ENCODE measurements at places on chromosomes 3 and 15.

DNA sequence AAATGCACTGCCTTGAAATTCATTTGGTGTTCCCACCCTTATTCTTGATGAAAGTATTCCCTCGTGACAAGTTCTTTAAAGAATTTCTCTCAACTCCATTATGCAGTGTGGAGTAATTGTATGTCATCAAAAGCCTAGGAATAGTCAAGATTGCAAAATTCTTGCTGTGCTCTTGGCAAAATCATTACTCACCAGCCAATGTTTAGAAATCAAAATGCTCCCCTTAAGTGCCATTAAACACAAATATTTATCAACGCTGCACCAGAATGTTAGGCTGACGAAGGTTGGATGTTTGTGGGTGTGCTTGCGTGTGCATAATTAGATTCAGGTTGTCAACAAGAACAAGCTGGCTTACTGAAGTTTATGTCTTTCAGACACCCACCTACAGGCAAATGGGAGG lies 40.5 kb downstream of the SST start:
- DNase-seq = no peak

- DNase-seq = no peak
Measured at GRCh38 chr3:14614189-14614588, 37.4 kb upstream of the CCDC174 start.

GRCh38 chr3:31772272-31772671 lies 208.8 kb downstream of the OSBPL10 start:
- no peak for DNase-seq

DNA sequence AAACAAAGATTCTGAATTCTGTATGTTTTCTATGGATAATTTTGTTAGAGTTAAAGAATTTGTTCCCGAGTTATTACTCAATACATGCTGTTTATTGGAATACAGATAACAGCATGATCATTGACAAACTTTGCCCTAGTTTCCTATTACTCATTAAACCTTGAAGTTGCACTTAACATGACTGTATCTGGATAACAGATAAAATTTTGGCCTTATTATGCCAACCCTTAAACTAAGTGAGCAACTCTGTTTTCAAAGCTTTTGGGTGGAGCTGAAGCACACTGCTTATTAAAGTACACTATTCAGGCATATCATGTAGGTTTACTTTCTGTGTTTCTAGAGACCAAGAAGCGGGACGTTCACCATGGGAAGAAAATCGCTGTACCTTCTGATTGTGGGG lies at the start of gene AADAC:
TSS of gene AADAC (plus strand) at position 318 of the 400 bp plus-strand sequence. CDS start at position 365, 47 bp downstream.
- DNase-seq = no peak

- no peak for DNase-seq
Measured at GRCh38 chr3:161156936-161157335, 51.8 kb upstream of the B3GALNT1 start.

- no peak for DNase-seq
Measured at GRCh38 chr15:42267286-42267685, 5.7 kb upstream of the GANC start.

DNA sequence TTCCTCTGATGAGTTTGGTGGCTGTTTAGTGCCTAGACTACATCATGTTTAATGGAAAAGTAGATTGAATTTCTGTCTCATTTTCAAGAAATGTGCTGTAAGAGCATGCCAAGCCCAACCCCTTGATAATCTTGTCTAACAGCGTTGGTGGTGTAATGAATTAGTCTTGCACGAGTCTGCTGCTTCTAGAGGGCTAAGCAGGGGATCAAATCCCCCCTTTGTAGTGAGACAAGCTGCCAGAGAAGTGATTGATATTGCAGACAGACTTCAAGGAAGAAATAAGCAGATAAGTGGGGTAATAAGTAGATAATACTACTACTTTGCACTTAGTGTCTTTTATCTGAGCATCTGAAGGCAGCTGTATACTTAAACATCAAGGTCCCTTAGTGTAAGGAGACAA lies 141.4 kb downstream of the TP63 start:
- no peak for DNase-seq

DNA sequence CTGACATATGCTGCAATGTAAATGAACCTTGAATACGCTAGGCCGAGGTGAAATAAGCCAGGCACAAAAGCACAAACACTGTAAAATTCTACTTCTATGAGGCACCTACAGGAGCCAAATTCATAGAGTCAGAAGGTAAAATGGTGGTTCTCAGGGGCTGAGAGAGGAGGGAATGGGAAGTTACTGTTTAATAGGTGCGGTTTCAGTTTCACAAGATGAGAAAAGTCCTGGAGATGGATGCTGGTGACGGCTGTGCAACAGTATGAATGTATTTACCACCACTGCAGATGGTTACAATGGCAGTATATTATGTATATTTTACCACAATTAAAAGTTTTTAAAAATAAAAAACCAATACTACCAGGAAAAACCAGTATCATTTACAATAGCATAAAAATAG lies 4.0 kb downstream of the TNK2 start:
- DNase-seq = no peak

- DNase-seq = peak; percentile 44
Measured at GRCh38 chr3:72303926-72304325, 519.0 kb upstream of the PROK2 start.

- DNase-seq = no peak
Measured at GRCh38 chr15:84608707-84609284, 8.0 kb downstream of the ZSCAN2 start.

- DNase-seq = no peak
Measured at GRCh38 chr3:142863010-142863817, 25.7 kb downstream of the PCOLCE2 start.

- DNase-seq = no peak
Measured at GRCh38 chr3:129345971-129346370, 67.3 kb downstream of the HMCES start.

GRCh38 chr3:175593331-175593730 lies 734.2 kb downstream of the NAALADL2 start:
- no peak for DNase-seq

- DNase-seq = peak; percentile 27
Measured at GRCh38 chr3:9422712-9423424, 25.5 kb downstream of the SETD5 start.

- no peak for DNase-seq
Measured at GRCh38 chr15:60184579-60184978, 180.5 kb downstream of the FOXB1 start.

- DNase-seq = no peak
Measured at GRCh38 chr15:76903251-76903681, 1.9 kb downstream of the SCAPER start.

- DNase-seq = no peak
Measured at GRCh38 chr3:189576486-189576885, 54.7 kb upstream of the TP63 start.

GRCh38 chr3:42188376-42188775 lies 77.6 kb downstream of the CCK start:
- DNase-seq = no peak

- DNase-seq = no peak
Measured at GRCh38 chr3:128293930-128294329, 140.6 kb downstream of the EEFSEC start.

DNA sequence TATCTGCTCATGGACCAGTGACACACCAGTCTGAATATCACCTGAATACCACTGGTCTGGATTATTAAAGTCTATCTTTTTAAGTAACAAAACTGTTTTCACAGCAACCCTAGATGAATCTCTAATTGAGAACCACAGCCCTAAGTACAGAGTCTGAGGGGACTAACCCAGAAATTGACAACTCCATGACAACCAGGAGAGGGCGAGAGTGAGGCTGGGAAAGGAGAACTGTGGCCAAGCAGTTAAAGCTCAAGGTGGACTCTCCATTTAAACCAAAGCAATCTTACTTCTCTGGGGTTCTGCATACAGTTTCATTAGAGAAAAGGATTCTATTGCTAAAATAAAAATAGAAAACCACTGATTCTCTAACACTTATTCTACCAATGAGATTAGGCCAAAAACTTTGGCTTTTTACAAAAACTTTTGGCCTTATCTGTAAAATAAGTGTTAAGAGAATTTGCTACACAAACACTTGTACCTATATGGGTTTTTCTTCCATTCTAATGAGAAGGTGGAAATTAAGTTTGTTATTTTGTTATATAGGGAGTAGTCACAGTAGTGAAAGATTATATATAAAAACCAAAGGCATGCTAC lies 11.4 kb downstream of the NEK10 start:
- DNase-seq = peak; percentile 72

GRCh38 chr3:55538158-55538557 lies 51.1 kb upstream of the WNT5A start:
- no peak for DNase-seq

DNA sequence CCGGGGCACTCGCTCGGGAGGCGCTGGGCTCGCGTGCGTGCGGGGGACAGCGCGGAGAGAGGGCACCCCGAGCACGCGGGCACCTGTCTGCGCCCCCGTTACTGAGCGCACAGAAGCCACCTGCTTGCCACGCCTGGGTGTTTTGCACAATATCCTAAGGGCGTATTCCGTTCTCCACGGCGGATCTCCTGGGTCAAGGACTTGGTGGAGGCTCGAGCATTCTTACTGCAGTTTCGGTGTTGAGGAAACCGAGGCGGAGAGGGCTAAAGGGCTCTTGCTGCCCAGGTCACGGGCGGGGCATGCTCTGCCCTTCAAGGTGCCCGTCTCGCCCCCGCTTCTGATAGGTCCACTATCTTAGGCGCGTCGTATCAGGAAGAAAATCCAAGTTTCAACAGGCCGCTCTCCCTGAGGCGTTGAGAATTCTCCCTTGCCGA lies 526 bp downstream of the GPD1L start:
- peak; percentile 18 for DNase-seq

- no peak for DNase-seq
Measured at GRCh38 chr15:62325597-62325996, 160.5 kb upstream of the C2CD4B start.

DNA sequence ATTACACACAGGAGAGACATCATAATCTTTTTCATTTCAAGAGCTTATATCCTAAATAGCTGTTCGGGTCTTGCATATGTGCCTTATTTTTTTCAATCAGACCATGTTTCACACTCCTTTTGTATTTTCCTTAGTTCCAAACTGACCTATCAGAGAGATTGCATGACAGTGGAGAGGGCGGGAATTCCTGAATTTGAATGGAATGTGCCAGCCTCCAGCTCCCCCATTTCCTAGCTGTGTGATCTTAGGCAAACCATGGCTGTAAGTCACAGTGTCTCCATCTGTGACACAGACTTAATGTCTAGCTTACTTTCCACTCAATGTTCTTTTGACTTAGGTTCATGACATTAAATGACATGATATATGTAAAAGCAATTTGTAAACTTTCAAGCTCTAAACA lies 62.0 kb upstream of the CSTA start:
- DNase-seq = no peak

- DNase-seq = no peak
Measured at GRCh38 chr15:89381888-89382686, 47.5 kb upstream of the POLG start.

- no peak for DNase-seq
Measured at GRCh38 chr3:195860456-195860855, 47.9 kb downstream of the TNK2 start.

- no peak for DNase-seq
Measured at GRCh38 chr15:45117308-45118130, 3.4 kb downstream of the DUOXA2 start.

DNA sequence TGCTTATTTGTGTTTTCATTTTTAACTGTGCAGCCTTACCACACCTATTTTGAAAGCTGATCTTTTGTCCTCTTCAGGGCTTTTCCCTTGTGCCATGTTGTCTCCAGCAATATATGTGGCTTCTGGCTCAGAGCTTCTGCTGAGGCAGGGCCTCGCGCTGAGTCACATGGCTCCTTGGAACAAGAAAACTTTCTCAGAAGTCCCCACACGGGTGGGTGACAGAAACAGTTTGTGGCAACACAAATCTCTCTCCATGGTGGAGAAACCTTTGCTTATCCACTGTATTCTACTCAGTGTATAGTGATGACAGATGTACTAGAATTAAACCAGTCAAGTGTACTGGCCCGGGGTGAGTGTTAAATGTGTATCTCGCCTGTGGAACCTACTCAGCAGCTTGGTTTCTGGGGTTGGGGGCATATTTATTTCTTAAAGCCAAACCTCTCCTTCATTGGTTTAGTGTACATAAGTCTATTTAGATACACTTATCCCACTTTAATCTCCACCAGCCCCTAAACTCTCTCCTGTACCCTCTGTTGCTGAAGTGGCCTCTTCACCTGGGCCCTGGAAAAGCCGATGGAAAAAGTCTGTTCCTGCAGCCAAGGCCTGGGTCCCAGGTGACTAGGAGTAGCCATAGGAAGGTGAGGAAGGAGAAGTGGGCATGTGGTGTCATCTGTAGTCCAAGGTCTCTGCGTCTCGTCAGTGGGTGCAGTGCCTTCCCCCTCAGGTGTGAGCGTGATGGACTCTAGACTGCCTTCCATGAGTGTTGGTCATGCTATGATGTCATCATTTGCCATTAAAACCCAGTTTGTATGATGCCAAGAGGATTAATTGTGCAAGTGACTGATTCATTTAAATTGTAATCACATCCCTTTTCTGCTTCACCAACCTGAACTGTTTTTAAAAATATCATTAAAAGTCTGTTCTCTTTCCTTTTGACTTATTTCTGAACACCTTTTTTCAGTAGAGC lies 3.2 kb upstream of the FBXL22 start:
- no peak for DNase-seq

DNA sequence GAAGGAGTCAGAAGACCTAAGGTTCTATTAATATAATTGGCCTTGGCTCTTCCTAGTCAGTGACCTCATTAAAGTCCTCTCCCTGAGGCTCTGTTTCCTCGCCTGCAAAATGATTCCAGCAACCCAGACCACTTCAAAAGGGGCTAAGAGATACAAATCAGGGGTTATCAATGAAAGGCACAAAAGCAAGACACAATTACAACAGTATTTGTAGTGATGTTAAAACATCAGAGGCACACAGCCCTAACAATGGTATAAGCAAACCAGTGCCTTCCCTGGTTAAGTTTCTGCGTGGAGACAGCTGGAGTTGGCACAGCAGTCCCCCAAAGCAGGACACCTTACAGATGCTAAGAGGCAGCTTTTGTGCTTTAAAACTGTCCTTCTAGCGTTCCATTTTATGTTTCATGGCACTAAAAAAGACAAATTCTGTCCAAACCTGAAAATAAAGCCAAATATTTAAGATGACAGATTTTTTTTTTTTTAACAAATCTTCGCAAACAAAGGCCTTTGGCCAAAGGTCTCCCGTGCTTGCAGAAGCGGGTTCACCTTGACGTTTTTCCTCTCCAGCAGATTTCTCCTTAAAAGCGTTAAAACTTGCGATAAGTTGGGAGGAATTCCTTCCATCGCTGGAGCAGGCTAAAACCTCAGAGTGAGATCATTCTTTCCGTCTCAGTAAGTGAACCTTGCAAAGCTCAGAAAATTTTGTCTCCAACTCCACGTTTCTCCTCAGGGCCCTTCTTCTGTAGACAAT lies 999 bp downstream of the ZNF280D start:
- DNase-seq = peak; percentile 2
